ENCODE measurements at places on chromosomes 16 and 17.

DNA sequence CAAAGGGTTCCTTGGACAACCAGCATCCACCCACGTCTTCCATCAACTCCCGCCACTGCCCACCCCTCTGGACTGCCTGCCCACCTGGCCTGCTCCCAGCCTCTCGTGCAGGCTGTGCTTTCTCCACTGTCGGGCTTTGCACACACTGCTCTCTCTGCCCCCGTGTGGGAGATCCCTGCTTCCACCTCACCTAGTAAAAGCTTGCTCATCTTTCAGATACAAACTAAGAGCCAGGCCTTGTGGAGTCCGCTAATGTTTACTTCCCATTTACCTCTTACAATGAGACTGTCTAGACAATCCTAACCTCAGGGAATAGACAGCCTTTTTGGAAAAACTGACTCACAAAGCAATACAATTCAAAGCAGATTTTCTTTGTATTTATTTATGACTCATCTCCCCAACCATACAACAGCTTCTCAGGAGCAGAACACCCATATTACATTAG is 67.6 kb downstream of the USP31 start:
- no peak for DNase-seq

GRCh38 chr17:46033392-46033791 is 34.3 kb downstream of the STH start:
- DNase-seq: no peak

- DNase-seq: no peak
Observed at GRCh38 chr17:6681671-6682070, 30.1 kb downstream of the C17orf100 start.

GRCh38 chr17:65456368-65457151 is 104.9 kb downstream of the AXIN2 start:
- no peak for DNase-seq

DNA sequence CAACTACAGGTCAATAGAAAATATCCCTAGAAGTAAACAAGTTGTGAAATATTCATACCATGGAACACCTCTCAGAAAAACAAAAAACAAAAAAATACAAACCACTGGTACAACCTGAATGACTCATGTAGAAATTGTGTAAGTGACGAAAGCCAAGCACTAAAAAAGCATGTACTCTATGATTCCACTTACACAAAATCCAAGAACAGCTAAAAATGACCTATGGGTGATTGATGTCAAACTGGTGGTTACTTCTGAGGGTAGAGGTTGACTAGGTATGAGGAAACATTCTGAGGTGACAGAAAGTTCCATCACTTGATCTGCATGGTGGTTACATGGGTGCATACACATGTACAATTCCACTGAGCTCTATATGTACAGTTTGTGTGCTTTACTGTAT is 31.1 kb downstream of the DHRS7C start:
- DNase-seq: no peak
